ENCODE measurements at places on chromosomes 6 and 20. TPM values are rescaled to one million over a fixed set of nuclear protein-coding genes. Genes with fewer than 3 reads are reported as not detected.

The AP5S1 gene
- total RNA-seq, result 8.1 TPM

The PGC gene
- total RNA-seq, result not detected

The CCN5 gene
- total RNA-seq, result not detected

The FAM162B gene
- total RNA-seq, result 2.8 TPM

The TM9SF4 gene
- total RNA-seq, result 25.4 TPM

The RAET1E gene
- not detected for total RNA-seq

The HLA-DRA gene
- total RNA-seq, result 8.5 TPM

The ANKRD66 gene
- total RNA-seq, result 3.5 TPM

The WFDC2 gene
- 9.0 TPM for total RNA-seq

The FGD2 gene
- total RNA-seq, result 3.2 TPM

Data from diencephalon (tissue), 1 donor.